DMS 273 treated with DMSO at 0.1 percent for 48 hours (cell line): ENCODE measurements at places on chromosomes 7 and 10.
A peak's percentile ranks its signal among the peaks of the same experiment; 100 is the strongest.

GRCh38 chr10:97532935-97533671 lies 34.4 kb downstream of the UBTD1 start:
- DNase-seq: no peak

GRCh38 chr7:13257661-13258060 lies 570.2 kb downstream of the ARL4A start:
- no peak for DNase-seq

- DNase-seq: no peak
These were observed 16.4 kb upstream of the PDZD8 start for GRCh38 chr10:117391436-117392205.

GRCh38 chr7:15557186-15557585 lies 4.6 kb downstream of the AGMO start:
- no peak for DNase-seq

DNA sequence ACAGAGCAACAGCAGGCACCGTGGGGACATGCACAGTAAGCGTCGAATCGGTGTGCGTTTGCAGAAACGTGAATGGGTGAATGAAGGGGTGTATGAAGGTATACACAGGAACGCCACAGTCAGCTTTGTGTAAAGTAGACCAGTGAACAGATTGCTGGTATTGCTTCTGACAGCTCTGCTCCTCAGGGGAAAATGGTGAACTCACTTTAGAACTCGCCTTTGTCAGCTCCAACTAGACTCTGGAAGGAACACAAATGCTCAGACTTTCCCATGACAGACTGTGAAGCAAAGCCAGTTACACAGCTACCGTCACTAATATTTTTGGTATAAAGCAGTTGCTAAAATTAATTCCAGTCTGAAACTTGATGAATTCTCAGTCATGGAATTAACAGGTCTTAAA lies 78.9 kb downstream of the CUX1 start:
- no peak for DNase-seq

GRCh38 chr7:158461824-158462223 lies 125.8 kb downstream of the PTPRN2 start:
- no peak for DNase-seq

DNA sequence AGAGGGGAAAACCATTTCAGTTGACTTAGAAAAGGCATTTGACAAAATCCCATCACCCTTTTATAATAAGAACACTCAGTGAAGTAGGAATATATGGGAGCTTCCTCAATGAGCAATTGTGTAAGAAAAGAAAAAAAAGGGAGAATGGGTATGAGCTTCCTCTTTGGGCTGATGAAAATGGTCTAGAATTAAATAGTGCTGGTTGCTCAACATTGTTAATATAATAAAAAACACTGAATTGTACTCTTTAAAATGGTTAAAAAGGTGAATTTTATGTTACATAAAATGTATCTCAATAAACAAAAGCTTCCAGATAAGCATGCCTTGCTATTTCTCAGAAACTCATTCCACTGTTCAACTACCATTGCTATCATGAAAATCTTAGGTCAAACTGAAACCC lies 40.6 kb downstream of the LRRC17 start:
- DNase-seq: no peak

DNA sequence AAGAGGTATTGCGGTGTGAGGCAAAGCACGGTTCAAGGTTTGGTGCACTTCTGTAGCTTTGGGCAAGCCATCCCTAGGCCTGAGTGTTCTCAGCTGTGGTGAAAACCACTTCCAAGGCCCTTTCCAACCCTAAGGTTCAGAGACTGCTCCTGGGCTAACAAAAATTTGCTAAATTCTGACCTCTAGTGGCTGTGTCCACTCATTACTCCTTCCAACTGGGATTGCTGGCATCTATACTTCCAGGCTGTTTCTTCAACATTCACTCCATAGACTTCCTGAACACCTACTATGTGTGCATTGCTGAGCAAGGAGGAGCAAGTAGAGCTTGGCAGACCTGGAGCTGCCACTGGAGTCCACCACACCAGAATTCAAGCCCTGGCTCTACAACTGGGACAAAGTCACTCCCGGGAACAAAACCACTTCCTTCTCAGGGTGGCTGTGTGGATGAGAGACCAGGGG lies 29.3 kb upstream of the SH3PXD2A start:
- DNase-seq: peak; percentile 35

DNA sequence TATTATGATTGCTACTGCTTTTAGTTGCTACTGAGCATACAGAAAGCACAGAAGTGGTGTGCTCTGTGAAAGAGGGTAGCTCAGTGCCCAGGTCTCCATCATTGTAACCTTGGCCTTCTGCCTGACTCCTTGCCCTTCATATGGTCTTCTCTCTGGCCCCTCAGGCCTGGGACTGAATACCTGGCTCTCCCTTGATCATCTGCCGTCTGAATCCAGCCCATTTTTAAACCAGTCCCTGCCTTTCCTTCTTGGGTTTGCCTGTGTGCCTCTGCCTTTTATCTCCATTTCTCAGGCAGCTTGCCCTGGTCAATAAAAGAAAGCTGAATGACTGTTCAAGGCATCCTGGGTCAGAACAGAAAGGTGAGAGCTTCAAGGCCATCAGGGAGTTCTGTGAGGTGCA lies 109.1 kb upstream of the ZNF438 start:
- DNase-seq: no peak

DNA sequence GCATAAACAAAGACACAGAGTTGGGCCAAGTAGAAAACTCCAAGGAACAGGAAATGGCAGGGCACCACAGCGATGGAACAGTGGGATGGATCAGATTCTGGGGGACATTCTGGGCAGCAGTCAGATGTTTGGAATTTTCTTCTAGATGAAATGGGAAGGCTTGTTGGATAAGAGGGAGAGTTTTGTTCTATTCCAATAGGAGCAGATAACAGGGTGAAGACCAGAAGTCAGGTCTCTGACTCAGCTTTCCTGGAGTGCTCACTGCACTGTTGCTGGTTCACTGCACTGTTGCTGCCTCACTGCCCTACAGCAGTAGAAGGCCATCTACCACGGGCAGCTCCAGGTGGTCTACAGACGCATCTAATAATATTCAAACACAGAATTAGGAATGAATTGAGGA lies 135.6 kb downstream of the ATE1 start:
- DNase-seq: no peak

DNA sequence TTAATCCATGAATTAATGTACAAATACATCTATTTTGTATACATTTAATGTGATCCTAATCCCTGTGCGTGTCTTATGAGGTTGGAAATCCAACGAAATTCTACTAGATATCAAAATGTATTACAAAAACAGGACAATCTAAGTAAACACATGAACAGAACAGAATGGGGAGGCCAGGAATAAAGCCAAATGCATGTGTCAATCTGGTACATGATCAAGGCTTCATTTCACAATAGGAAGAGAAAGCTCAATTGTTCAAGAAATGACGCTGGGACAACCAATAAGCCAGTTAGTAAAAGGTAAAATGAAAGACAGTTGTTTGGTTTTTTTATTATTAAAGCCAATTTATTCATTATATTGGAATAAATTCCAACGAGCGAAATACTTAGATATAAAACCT lies 83.0 kb downstream of the COL13A1 start:
- DNase-seq: no peak
